ENCODE measurements at places on chromosomes 3 and 15.

DNA sequence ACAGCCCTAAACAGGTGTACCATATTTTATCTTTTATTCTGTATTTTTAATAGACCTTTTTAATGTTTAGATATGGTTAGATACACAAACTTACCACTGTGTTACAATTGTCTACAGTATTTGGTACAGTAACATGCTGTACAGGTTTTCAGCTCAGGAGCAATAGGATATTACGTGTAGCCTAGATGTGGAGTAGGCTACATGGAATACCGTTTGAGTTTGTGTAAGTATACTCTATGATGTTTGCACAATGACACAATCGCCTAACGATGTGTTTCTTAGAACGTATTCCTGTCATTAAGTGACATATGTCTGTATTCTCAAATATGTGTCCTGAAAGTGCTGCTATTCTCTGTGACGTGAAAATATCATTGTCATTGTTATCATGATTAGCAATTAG lies 62.6 kb downstream of the MFSD1 start:
- no peak for DNase-seq

DNA sequence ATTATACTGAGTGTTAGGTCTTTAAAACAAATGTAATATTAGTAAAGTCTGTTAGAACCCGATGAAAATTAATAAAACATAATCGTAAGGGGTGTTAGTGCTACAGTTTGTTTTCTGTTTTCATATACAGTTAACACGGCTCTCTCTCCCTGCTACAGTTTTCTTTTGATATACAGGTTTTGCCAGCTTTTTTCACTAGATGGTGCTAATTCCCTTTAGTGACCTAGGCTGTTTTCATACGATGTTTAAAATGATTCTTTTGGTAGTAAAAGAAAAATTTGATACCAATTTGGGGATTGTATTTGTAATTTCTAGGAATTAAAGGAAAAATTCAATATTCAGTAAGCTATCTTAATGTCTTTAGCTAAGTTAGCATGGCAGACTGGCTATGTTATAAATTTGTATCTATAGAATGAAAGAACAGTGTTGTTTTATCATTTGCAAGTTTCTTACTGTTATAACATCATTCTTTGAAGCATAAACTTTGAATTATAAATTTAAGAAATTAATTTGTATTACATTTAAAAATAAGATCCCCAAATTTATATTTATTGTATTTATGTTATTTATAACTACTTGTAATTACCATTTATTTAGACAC lies 11.5 kb downstream of the APH1B start:
- DNase-seq = no peak

GRCh38 chr3:114760679-114761078 lies 386.4 kb downstream of the ZBTB20 start:
- no peak for DNase-seq

DNA sequence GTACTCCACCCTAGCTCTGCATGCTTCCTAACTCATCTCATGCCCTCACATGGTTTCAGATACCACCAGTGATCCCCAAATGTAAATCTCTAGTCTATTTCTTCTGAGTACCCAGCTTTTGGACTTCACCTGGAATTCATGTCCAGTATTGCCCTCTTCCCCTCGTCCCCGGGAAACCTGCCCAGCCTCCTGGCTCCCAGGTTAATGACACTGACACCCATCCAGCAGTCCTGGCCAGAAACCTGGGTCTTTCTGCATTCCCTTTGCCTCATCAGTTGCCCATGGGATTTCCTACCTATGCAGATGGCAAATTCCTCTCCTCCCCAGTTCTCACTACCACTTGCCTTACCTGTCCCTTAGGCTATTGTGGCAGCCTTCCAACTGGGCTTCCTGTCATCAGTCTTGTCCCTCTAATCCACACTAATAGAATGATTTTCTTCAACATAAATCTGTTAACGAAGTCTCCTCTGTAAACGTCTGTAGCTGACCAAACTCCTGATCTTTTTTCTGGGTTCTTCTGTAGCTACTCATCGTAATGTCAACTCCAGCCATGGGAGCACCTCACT lies 15.3 kb upstream of the MYLK start:
- no peak for DNase-seq

DNA sequence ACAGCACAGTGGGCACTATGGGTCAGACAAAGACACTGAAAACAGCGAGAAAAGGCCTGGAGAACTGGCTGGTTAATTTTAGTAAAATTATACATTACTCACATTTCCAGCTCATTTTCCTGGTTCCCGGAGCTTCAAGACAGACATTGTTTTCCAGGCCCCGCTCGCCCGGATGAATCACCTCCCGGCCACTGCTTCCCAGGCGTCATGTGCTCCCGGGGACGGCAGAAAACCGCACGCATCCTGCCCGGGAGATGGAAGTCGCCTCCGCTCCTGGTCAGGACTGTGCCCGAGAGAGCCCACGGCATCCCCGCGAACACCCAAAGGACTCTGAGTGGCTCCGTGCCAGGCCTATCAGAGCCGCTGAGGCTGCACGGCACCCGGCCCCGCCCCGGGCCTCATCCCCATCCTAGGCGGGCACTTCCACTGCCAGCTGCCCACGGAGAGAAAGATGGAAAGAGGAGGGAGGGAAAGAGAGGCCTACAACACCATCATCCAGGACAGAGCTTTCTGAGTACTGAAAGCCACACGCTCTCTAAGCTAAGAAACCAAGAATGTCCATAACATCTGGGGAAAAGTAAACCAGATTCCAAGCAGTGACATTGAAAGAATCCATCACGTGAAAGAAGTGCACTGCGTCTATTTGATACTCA lies 75.1 kb downstream of the VGLL4 start:
- no peak for DNase-seq

DNA sequence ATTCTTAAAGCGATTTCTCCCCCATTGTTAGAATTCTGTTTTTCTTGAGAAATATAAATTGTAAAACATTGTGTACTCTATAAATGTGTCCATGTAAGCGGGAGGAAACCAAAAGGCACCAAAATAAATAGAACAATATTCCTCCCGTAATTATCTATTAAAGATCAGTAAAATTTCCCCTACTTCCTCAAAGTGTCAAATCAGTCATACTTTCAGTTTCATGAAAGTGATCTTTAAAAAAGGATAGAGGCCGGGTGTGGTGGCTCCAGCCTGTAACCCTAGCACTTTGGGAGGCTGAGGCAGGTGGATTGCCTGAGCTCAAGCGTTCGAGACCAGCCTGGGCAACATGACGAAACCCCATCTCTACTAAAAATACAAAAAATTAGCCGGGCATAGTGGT lies 278.9 kb downstream of the MECOM start:
- DNase-seq = no peak

- DNase-seq = no peak
These were observed 144.4 kb downstream of the MYLK start for GRCh38 chr3:123739754-123740153.

- DNase-seq = no peak
These were observed 734.5 kb downstream of the ZPLD1 start for GRCh38 chr3:103169289-103169688.

DNA sequence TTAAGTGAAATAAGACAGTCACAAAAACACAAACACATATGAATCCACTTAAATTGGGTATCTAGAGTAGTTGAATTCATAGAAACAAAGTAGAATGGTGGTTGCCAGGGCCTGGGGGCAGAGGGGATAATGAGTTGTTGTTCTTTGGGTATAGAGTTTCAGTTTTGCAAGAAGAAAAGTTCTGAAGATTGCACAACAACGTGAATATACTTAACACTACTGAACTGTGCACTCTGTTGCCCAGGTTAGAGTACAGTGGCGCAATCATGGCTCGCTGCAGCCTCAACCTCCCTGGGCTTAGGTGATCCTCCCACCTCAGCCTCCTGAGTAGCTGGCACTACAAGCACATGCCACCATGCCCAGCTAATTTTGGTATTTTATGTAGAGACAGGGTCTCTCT lies 14.9 kb downstream of the GRAMD2A start:
- DNase-seq = no peak

GRCh38 chr15:91224755-91225380 lies 124.8 kb downstream of the SV2B start:
- no peak for DNase-seq

DNA sequence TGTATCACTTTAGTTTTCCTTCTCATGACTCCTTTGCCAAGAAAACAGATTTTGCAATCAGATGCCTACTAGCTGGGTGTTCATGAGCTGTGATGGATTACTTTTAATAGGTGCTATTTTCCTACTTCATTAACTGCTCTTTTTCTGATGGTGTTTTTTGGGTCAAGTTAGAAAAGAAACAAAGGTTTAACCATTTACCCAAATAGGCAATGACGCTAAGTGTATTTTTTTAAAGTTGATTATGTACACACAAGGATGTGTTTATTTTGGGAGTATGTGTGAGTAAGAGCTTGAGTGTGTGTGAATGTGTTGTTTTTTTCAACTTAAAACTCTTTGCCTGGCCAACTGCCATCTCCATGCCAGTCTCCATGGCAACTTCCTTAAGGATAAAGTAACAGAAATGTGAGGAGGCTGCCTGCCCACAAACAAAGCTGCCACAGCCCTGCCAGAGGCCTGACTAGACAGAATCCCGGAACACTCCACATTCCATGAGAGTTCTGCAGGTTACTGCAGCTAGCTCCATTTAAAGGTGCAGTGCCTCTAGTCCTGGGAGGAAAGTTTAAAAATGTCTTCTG lies 215.6 kb upstream of the RBMS3 start:
- no peak for DNase-seq

DNA sequence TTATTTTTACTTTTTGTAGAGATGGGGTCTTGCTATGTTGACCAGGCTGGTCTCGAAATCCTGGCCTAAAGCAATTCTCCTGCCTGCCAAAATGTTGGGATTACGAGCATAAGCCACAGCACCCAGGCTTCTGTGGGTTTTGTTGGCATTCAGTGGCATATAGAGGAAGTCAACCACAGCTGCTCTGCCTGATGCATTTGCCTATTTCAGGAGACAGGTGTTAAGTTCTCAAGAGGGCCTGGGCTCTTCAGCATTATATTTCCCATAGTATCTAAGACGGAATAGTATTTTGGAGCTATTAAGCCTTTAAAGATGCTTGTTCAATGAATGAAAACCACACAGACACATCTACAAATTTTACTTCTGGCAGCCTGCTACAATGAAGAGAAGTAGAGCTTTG lies 73.5 kb upstream of the CSPG5 start:
- DNase-seq = no peak

DNA sequence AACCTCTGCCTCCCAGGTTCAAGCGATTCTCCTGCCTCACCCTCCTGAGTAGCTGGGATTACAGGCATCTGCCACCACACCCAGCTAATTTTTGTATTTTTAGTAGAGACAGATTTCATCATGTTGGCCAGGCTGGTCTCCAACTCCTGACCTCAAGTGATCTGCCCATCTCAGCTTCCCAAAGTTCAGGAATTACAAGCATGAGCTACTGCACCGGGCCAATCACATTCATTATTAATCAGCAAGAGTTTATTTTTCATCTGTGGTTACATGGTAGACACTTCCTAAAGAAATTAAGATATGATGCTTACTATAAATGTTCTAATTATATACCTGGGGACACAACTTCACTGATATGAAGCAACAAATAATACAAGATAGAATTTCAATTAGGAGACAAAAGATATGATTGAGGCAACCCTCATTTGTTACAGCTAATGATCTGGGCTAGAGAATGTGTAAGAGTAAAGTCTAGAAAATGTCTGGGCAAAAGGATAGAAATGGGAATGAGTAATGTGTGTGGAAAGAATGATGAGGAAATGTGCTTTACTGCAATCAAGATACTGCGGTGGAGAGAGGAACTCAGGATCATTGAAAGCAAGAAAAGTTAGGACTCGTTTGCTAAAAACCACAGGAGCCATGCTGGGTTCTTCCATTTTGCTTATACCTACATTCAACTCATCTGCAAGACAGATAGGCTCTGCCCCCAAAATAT lies 366.8 kb downstream of the ZIC1 start:
- DNase-seq = no peak

DNA sequence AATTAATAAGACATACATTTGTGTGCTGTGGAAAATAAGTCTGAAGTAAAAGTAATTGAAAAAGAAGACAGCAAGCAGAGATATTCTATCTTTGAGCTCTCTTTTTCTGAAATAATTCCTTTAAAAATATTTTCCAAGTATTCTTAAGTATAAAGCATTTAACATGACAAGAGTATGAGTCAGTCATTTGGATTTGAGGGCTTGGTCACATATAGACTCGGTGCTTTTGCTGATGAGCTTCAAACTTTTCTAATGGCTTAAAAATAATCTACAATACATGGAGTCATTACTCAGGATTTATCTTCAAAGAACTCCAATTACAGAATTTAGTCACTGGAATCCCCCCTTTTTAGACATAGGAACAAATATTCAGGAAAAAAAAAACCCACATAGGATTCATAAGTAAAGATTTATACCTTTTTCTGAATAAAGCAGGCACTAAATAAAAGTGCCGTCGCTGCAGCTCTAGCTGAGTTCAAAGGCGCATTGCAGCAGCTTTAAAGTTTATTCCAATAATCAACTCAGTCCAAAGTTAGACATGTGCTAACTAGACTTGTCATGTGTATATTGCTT lies 147.5 kb downstream of the CTNNB1 start:
- DNase-seq = no peak

- no peak for DNase-seq
These were observed 43.7 kb downstream of the CCR4 start for GRCh38 chr3:32995098-32995497.

- DNase-seq = no peak
These were observed 3.6 kb upstream of the C3orf85 start for GRCh38 chr3:109132801-109133473.

DNA sequence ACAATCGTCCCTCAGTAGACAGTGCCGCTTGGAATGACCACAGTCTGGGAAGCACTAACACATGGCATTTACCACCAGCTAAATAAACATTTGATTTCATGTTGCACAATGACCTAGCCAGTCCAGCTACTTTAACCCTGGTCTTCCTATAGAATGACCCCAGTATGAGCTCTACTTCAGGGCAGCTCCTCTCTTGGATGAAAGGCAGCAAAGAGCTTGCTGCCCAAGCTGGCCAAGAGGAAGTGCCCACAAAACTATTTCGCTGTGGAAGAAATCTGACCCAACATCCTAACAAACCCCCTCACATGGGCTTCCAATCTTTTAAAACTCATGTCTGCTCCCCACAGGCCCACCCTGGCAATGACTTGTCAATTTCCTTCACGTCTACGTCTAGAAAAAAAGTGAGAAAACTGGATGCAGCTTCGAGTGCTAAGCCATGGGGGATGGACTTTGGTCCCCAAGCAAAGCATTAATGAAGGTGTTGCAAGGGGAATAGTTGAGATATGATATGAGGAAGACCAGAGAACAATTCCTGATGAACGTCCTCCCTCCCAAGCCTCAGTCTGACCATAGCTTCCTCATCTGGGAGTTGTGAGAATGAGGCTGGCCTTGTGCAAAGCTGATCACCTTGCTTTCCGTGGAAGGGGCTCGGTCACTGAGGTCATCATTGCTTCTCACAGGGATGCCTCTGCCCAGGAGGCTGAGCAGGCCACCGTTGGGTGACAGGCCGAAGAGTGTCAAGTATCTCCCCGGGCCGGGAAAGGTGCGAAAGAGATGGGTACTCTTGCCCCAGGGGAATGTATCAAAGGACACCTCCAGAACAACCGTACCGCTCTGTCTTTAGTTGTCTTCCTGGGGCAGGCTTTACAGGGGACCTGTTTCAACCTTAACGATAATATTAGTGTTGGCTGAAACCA lies 964 bp downstream of the SLC25A20 start:
- no peak for DNase-seq

- DNase-seq = no peak
These were observed 80.8 kb upstream of the SKOR1 start for GRCh38 chr15:67744331-67745072.

- DNase-seq = no peak
These were observed 10.4 kb downstream of the PEAK1 start for GRCh38 chr15:77409259-77410156.

GRCh38 chr3:97930018-97930417 lies 42.2 kb downstream of the RIOX2 start:
- no peak for DNase-seq

All from activated CD4-positive, CD25-positive, alpha-beta regulatory T cell (primary cell).